ENCODE measurements at places on chromosomes 6 and 20. TPM values are rescaled to one million over a fixed set of nuclear protein-coding genes. Genes with fewer than 3 reads are reported as not detected.

DNA sequence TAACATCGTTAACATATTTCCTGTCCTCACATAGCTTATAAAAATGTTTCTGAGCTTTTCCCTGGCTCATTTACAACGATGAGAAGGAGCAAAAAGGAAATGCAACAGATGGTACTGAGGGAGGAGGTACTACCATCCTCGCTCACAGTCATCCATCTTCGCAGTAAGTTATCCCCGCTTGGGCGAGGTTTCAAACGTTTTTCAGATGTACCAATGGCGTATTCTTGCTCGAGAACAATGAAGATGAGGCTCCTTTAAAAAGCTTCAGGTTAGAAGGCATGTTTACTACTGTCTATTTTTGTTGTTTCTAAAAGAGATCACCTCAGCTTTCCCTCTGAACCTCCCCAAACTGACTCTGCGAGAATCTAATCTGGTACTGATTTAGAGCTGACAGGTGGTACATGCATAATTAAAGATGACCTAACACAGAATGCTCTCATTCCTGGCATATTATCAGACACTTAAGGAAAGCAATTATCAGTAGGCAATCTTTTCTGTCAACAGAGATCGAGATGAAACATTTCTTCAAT, 178.7 kb downstream of the GJA10 start:
- H3K4me1 ChIP-seq = no peaks in the 10 kb centered on the region
- H3K27ac ChIP-seq = no peak overlapping the region
- DNase-seq = no peak
- H3K27me3 ChIP-seq = no peaks in the 10 kb centered on the region

DNA sequence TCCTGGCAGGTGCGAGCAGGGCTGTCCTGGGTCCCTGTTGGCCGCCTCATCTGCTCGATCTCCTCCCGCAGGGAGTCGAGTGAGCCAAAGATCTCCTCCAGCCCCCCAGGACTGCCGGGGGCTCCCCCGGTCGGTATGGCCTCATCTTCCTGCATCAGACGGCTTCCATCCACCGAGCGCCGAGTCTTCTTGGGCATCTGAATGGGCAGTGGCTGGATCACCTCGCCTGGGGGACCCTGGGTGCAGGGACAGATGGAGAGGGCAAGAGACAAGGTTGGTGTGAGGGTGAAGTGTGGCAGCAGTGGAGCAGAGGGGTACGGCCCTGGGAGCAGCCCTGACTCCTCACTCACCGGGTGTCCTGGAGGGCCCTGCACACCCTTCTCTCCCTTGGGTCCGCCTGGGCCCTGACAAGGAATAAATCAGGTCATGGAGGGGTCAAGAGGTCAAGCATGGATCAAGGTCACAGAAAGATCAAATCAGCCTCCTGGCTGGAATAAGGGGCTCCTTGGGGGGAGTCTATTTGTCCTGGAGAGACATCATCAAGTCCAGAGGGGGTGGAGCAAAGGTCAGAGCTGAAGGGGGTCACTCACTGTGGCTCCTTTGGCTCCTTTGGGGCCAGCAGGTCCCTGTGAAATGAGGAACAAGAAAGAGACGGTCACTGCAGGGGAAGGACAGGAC, 26.5 kb downstream of the COL11A2 start:
- H3K4me3 ChIP-seq = no peak overlapping the region
- H3K27me3 ChIP-seq = no peaks in the 10 kb centered on the region
- no peaks in the 10 kb centered on the region for H3K36me3 ChIP-seq
- peaks cover 6% of the 10 kb centered on the region for H3K4me1 ChIP-seq
- no peak overlapping the region for H3K27ac ChIP-seq

GRCh38 chr6:106748547-106749207, 119.3 kb downstream of the QRSL1 start:
- no peak overlapping the region for H3K4me3 ChIP-seq
- H3K4me1 ChIP-seq = no peaks in the 10 kb centered on the region
- DNase-seq = no peak
- no peaks in the 10 kb centered on the region for H3K36me3 ChIP-seq

- H3K36me3 ChIP-seq = no peaks in the 10 kb centered on the region
- no peak for DNase-seq
- no peak overlapping the region for H3K4me3 ChIP-seq
These were observed 178.4 kb downstream of the MBOAT1 start for GRCh38 chr6:20033697-20034407.

GRCh38 chr20:20946122-20946759, 159.9 kb downstream of the LINC00237 start:
- H3K4me1 ChIP-seq = no peaks in the 10 kb centered on the region
- no peak overlapping the region for H3K4me3 ChIP-seq
- no peaks in the 10 kb centered on the region for H3K36me3 ChIP-seq

The RFX6 gene
- not detected for total RNA-seq

DNA sequence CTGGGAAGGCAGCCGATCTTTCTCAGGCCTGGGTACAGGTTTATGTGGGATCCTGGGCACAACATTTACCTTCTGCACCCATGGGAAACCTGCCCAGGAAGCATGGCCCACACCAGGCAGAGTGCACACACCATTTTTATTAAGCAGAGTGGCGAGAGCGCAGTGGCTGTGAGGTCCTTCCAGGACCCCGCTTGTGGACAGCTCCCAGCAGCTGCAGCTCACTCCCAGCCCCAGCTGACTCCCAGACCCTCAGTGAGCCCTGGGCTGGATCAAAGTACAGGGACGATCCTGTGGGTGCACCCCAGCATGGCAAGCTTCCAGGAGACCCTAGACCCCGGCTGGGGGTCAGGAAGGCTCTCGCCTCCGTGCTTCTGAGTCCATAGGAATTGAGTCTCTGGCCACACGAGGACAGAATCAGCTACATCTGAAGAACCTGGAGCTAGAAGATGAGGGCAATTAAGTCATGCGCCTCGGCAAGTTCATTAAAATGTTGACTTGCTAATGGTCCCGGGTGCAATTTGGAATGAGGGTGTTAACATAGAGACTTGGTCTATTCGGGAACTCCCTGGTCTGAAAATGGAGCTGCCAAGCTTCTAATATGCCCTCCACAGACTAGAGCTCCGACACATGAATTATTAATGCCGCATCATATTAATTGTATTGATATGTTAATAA, 65.4 kb upstream of the SLCO4A1 start:
- H3K27me3 ChIP-seq = no peaks in the 10 kb centered on the region
- no peak overlapping the region for H3K4me3 ChIP-seq

GRCh38 chr6:170416303-170416702, 109.7 kb downstream of the FAM120B start:
- no peak for DNase-seq
- no peaks in the 10 kb centered on the region for H3K36me3 ChIP-seq
- H3K27me3 ChIP-seq = no peaks in the 10 kb centered on the region
- no peak overlapping the region for H3K4me3 ChIP-seq
- no peak overlapping the region for H3K27ac ChIP-seq

The SPATA25 gene
- 16.6 TPM for total RNA-seq
